Activated CD4-positive, alpha-beta T cell treated with anti-CD3 and anti-CD28 coated beads, Interleukin-2, amount 10 ng/mL, durations not matched to agents 24 days and 14 days (primary cell): ENCODE measurements at places on chromosomes 7 and 10. TPM values are rescaled to one million over a fixed set of nuclear protein-coding genes. Genes with fewer than 3 reads are reported as not detected.

- no peaks in the 10 kb centered on the region for H3K36me3 ChIP-seq
- H3K4me3 ChIP-seq, result no peak overlapping the region
- no peak for DNase-seq
- no peaks in the 10 kb centered on the region for H3K27me3 ChIP-seq
- no peaks in the 10 kb centered on the region for H3K4me1 ChIP-seq
Measured at GRCh38 chr10:53140506-53140905, 367.9 kb upstream of the MBL2 start.

DNA sequence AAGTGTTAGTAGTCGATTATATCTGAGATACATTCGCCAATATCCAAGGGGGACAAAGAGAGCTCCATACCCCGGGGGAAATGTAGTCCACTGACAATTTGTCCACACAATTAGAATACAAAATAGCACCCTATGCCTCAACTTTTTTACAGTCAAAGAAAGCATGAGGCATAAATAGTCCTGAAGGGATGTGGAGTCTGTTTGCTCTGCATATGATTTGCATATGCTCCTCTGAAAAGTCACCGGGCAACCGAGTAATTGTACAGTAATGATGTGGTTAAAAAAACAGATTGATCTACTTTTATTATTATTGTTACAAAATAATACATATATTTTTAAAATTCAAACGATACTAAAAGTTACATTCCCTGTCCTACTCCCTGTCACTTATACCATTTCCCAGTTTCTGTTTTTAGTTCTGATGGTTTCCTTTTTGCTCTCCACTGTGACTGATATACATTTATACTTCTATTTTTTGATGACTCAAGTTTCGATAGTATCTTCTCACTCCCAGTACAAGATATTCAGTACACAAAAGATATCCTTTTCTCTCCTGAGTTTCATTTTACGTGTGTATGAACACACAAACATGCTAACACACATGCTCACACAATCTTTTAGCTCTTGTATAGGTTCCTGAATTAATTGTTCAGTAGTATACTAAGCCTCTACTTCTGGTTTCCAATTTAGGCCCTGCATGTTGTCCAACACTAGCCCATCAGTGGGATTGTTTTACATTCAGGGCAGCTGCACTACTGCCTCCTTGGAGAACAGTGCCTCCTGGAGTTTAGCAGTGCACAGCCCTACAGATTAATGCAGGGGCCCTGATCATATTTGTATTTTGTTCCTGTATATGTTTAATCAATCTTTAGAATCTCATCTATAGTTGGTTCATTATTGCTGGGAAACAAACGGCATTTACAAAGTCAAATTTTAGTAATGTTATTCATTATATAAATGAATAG is 130.9 kb downstream of the TES start:
- H3K27ac ChIP-seq, result no peak overlapping the region
- DNase-seq, result no peak
- no peaks in the 10 kb centered on the region for H3K36me3 ChIP-seq
- H3K4me1 ChIP-seq, result no peaks in the 10 kb centered on the region
- H3K4me3 ChIP-seq, result no peak overlapping the region

- H3K27ac ChIP-seq, result no peak overlapping the region
- no peaks in the 10 kb centered on the region for H3K36me3 ChIP-seq
- H3K4me3 ChIP-seq, result no peak overlapping the region
- DNase-seq, result no peak
- no peaks in the 10 kb centered on the region for H3K4me1 ChIP-seq
- no peaks in the 10 kb centered on the region for H3K27me3 ChIP-seq
Measured at GRCh38 chr7:120431016-120431415, 158.0 kb downstream of the KCND2 start.

GRCh38 chr10:62058476-62058875 is 157.0 kb downstream of the ARID5B start:
- no peak for DNase-seq
- H3K27me3 ChIP-seq, result no peaks in the 10 kb centered on the region
- H3K4me3 ChIP-seq, result peak overlapping the region; percentile 49
- peak overlapping the region; percentile 59 for H3K27ac ChIP-seq
- peaks cover 94% of the 10 kb centered on the region for H3K36me3 ChIP-seq
- peaks cover 86% of the 10 kb centered on the region for H3K4me1 ChIP-seq

GIMAP2 gene
- total RNA-seq, result 28.2 TPM in 2 replicates
